Glomerular endothelial cell (primary cell): ENCODE measurements at places on chromosomes 6 and 20. TPM values are rescaled to one million over a fixed set of nuclear protein-coding genes. Genes with fewer than 3 reads are reported as not detected.

The ARMC2 gene
- 1.0 and 1.1 TPM in 2 replicates for total RNA-seq

The HSF2 gene
- 10.3 and 20.4 TPM in 2 replicates for total RNA-seq

The RIPPLY2 gene
- total RNA-seq: not detected in 2 replicates

The EFCAB8 gene
- 0.05 TPM in 1 of 2 replicates, not detected in the other for total RNA-seq

The ULBP2 gene
- total RNA-seq: 9.7 and 19.0 TPM in 2 replicates

The PRPH2 gene
- total RNA-seq: 0.15 and 0.29 TPM in 2 replicates

The SMLR1 gene
- not detected in 2 replicates for total RNA-seq

DNA sequence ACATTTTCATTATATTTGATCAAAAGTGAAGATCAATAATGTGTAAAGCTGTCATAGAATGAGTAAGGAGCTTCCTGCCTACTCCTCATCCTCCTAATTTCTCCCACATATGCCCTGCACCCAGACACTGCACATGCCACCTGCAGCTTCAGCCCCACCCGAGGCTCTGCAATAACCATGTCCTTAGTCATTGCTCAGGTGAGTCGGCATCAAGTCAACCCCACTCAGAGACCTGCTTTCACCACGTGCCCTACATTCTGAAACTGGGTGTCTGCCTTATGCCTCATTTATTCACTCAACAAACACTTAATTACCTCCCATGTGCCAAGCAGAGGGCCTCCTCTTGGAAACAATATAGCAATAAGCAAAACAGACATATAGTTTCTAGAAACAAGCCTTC lies 15.4 kb upstream of the TNFAIP3 start:
- DNase-seq: no peak

DNA sequence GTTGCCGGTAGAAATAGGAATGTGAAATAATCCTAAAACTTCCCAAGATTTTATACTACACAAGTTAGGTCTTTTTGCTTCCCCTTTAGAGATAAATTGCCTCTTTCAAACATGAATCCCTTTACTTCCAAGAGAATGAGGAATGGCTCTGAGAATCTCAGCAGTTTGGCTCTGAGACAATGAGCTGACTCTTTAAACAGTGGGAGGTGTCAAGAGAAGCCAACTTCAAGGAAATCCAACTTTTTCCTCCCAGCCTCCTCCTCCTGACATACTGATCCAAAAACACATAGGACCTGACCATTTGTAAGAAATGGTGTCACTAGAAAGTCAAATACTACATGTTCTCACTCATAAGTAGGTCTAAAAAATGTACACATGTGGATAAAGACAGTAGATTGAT lies 154.2 kb downstream of the ALDH8A1 start:
- no peak for DNase-seq

GRCh38 chr6:158808941-158809678 lies 10.1 kb downstream of the EZR start:
- DNase-seq: no peak

DNA sequence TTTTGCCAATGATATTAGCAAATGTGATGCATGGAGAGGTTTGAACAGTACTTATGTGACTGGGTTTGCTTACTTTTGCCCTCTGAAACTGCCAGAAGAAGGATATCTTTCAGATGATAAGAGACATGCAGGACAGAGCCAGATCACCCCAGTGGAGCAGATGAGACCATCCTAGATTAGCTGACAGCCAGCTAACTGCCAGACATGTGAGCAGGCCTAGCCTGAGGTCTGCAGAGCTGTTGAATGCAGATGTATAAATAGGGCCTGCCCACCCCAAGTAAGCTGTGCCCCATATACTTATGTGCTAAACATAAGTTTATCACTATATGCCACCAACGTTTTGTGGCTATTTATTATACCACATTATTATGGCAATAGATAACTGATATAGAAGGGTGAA lies 5.9 kb downstream of the ZSCAN31 start:
- no peak for DNase-seq

GRCh38 chr6:97717086-97717485 lies 434.1 kb upstream of the MMS22L start:
- no peak for DNase-seq

- no peak for DNase-seq
Measured at GRCh38 chr6:75855052-75855451, 106.0 kb downstream of the MYO6 start.

DNA sequence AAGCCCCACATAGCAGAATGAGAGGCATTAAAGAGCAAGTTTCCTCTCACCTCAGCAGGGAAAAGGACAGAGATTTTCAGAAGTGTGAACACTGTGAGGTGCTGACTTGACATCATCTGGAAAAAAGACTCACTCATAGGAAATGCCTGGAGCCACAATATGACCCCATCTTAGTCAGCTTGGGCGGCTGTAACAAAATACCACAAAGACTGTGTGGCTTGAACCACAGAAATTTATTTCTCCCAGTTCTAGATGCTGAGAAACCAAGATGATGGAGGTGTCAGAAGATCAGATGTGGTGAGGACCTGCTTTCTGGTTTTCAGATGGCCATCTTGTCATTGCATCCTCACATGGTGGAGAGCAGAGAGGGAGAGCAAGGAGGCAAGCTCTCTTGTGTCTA lies 253.1 kb downstream of the ADGB start:
- no peak for DNase-seq

DNA sequence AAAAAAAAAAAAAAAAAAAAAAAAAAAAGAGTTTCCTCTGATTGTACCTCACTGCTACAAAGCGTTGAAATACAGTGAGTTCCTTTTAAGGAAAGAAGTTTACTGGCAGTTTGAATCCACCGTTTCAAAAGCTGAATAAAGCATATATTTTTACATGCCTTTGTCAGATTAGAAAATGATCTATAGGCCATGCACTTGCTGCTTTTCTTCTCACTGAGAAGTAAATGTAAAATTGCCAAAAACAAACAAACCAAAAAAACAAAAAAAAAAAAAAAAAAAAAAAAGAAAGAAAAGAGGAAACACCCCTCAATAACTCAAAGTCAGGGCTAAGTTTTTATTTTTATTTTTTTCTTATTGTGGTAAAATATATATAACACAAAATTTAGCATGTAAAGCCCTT lies 81.9 kb downstream of the LYRM4 start:
- no peak for DNase-seq

DNA sequence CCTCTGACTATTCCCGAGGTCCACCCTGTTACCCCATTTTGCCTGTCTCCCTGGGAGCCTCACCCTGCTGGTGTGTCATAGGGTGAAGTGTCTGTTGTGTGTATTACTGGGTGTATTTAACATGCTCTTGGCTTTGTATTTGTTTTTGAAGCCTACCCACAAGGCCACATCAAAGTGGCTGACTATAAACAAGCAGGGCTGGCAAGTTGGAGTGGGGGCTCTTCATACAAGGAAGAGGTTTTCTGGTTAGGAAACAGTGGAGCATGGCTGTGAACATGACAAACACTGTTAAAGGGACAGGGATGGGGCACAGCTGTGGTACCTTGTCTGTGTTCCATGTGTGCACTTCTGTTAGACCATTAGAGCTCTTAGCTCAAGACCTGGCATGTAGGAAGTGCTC lies 26.3 kb downstream of the HECA start:
- no peak for DNase-seq

- no peak for DNase-seq
Measured at GRCh38 chr20:50187403-50188051, 3.1 kb upstream of the CEBPB start.
